CD4-positive, alpha-beta T cell treated with Interleukin-17A for 1 hour (primary cell): ENCODE measurements at places on chromosomes 6 and 20.

DNA sequence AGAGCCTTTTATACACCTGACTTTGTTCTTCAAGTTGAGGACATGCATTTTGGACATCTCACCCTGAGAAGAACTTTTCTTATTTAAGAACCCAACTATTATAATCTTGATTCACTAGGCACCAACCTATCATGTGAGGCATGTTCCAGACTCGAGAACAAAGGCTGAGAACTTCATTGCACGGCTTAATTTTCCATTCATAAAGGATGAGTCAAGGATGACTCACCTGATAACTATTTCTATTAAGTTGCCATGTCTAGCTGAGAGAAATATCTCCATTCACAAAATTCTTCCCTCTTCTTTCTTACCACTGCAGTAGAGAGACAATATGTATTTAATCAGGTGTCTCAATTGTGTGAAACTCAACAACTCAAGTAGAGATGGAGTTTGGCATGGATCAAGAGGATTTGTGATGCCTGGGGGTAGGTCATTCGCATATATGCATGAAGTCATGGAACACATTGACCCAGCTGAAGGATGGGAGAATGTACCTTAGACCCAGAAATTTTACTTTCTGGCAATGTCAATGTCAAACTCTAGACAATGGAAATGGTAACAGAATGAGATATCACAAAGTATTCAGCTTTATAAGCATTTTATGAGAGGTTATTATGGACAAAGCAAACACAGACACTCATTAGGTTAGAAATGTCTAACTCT lies 208.7 kb upstream of the PRND start:
- no peak for DNase-seq

DNA sequence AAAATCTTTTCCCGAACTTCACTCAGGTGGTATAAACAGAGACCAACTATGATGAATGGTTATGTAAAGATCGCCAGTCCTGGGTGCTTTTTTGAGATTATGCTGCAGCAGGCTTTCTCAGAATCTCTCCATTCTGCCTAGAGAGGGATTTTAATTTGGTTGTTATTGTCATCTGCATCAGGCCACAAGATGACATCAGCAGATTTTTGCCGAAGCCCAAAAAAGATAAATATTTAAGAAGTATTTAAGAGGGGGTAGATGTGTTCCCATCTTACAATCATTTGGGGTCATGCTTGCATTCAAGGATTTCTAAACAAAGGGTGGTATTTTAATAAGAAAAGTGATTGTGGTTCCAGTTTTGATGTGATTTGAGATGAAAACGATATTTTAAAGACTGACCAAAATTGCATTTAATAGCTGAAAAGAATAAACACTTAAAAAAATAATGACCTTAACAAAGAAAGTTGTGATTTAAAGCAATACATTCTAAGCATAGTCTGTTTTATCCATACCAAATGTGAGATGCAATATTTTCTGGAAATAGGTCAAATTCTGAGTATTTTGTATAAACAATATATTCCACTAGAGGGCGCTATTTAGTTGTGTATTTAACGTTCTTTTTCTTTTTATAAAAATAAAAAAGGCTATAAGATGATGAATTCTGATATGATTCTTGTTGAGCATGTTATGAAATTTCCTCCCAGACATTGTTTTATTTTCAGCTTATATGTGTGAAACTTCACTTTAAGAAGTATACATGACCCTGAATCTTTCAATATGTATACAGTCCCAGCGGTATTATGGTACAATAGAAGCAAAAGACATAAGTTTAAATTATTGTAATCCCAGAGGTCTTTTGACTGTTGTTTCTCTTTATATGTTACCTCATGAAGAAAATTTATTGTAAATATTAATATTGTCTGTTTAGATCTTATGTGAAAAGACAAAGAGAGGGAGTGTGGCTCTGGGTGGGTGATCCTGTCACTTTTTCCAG lies 51.0 kb upstream of the ZFP64 start:
- DNase-seq, result peak; percentile 45

- no peak for DNase-seq
These were observed 134.9 kb downstream of the GMDS start for GRCh38 chr6:2110504-2110903.

GRCh38 chr6:101818051-101818450 lies 424.5 kb downstream of the GRIK2 start:
- no peak for DNase-seq

DNA sequence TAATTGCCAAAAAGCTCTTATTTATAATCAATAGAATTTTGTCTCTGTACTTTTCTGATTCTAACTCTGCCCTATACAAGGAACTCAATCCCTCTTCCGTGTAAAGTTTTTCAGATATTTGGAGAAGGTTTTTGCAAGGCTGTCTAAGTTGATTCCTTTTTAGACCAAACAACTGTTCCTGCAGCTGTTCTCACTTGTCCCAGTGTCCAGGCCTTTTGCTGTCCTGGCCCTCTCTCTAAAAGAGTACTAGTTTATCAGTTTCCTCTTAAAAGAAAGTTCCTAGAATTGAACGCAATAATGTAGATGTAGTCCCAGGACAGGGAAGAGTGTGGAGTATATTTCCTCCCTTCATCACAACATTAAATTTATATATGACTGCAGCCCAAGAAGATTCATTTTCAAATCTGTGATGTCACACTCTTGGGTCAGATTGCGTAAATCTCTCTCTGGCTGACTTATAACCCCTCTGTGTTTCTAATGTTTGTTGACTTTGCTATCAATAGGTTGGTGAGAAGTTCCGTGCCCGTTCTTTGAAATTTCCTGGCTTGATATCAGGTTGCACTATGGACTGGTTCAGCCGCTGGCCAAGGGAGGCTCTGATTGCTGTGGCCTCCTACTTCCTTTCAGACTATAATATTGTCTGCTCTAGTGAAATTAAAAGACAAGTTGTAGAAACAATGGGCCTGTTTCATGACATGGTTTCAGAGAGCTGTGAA lies 139.4 kb upstream of the GLP1R start:
- no peak for DNase-seq

GRCh38 chr6:168886964-168887363 lies 366.7 kb downstream of the THBS2 start:
- no peak for DNase-seq

DNA sequence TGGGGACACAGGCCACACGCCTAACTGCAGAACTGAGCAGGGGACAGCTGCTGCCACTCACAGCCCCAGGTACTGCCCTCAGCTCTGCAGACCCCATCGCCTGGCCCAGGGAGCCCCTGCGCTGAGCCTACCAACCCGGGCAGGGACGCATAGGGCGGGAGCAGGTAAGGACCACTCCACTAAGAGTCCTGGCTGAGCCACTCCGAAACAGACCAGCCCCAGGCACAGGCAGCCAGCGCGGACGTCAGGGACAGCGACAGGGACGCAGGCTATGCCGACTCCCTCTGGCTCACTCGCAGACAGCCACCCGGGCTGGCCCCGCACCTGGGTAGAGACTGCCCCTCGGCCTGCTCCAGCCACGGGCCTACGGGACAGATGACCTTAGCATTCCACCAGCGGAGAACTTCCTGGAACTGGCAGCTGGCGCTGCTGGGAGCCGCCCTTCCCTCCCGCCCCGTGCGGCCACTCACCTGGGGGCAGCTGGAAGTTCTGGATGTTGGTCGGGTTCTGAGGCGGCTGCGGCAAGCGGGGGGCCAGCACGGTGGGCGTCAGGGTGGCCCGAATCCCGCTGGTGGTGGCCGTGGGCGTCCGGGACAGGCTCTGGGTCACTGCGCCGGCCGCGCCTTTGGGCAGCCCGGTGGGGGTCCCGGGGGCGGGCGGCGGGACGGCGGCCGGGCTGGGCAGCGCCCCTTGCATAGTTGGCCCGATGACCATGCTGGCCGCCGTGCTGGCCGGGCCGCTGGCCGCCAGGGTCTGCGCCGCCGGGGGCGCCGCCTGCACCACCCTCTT lies 1.5 kb downstream of the TAF4 start:
- DNase-seq, result no peak

GRCh38 chr6:144331491-144331969 lies 46.4 kb downstream of the UTRN start:
- DNase-seq, result no peak

DNA sequence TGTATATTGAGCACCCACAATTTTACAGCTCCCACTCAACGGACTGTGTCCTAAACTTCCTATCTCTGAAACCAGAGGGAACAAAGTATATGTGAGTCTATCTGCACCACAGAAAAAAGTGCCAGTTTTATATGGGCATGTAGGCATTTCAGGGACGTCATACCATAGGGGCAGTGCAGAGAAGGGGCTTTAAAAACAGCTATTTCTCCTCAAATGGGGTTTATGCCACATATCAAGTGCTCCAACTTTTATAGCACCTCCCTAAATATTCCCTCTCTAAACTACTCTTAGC lies 28.9 kb upstream of the ASF1A start:
- DNase-seq, result no peak

DNA sequence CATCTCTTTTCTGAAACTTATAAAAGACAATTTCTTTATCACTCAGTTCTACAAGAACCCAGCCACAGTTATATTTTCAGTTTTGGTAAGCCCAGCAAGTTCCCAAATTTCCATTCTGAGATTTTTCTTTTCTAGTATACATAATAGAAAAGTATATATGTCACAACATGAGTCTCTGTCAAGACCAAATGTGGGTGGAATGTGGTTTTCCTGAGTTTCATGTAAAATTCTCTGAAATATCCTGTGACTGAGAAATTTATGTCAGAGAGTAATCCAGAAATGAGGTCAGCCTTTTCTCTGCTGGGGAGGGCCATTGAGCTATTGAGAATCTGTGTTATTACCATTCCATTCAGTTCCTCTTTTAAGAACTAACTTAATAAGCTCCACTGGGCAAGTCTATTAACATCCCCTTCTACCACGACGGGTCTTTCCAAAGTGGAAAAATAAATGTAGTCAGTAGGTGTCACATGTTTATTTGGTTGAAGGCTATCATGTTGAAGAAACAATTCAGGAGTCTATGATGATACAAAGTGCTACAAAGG lies 100.7 kb upstream of the HMGN3 start:
- no peak for DNase-seq

- no peak for DNase-seq
These were observed 45.7 kb downstream of the PREP start for GRCh38 chr6:105357165-105357564.

- DNase-seq, result peak; percentile 75
These were observed 8.5 kb downstream of the TMEM242 start for GRCh38 chr6:157314705-157315321.

- no peak for DNase-seq
These were observed 160.8 kb upstream of the QKI start for GRCh38 chr6:163253556-163254213.

DNA sequence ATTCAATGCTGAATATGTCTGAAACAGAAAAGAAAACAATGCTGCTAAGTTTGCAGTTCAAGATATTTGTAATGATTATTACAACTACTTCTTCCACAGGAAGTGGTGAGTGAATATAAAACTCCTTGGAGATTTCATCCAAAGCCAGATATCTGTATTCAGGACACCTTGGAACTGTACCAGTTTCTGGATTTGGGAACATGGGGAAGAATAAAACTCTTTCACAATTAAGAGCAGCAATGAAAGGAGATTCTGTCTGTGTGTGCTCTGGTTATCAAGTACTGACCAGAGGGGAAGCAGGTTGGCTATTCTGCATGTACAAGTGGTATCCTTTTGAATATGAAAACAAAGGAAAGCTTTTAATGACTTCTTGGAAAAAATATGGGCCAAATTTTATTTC lies 21.1 kb downstream of the ELOVL2 start:
- DNase-seq, result no peak

DNA sequence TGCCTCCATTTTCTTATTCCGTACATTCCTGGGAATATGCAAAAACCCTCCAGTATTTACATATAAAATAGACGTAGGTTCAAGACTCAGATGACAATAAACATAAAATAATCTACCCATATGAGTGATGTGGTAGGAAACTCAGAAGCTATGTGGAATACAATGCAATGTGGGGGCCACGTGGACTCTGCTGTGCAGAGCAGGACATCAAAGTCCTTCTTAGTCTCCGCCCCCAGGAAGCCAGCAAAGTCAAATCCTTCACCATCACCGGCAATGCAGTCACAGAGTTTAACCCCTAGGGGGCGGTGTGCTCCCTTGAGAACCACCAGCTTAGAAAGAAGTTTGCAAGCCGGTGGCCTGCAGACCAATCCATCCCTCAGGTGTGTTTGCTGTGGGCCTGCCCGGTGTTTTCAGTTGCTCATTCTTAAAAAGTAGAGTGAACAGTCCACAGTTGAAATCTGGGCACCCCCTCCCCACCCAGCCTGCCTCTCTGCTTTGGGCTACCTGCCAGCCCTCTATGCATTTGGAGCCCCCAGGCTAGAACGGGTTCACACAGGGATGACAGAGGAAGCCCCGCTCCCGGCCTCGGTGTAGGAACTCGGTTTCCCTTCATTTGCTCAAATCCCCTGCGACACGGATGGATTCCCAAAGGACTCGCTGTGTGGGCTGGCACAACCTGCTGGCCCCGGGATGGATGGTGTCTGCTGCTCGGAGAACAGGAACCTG lies 59.9 kb downstream of the SULF2 start:
- DNase-seq, result peak; percentile 86

GRCh38 chr6:143232849-143233248 lies 172.2 kb downstream of the AIG1 start:
- peak; percentile 9 for DNase-seq

DNA sequence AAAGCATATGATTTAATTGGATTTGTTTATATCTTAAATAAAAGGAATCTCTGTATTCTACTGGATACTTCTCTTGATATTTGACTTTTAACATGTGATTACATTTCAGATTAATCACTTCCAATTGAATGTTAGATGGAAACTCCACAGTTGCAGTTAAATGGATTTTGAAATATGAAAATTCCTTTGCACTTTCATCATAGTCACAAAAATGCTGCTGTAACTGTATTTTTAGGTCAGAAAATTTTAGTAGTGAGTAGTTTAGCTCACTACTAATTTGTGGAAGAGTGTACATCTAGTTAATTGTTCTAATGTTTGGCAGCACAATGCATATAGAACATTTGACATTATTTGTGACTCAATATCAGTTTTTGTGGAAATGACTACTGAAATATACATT lies 26.8 kb downstream of the PTCHD4 start:
- DNase-seq, result no peak
